Stimulated activated CD8-positive, alpha-beta memory T cell treated with anti-CD3 and anti-CD28 coated beads, Interleukin-4, amount 100 ng/mL, for 1 hour (primary cell): ENCODE measurements at places on chromosomes 4 and X.

DNA sequence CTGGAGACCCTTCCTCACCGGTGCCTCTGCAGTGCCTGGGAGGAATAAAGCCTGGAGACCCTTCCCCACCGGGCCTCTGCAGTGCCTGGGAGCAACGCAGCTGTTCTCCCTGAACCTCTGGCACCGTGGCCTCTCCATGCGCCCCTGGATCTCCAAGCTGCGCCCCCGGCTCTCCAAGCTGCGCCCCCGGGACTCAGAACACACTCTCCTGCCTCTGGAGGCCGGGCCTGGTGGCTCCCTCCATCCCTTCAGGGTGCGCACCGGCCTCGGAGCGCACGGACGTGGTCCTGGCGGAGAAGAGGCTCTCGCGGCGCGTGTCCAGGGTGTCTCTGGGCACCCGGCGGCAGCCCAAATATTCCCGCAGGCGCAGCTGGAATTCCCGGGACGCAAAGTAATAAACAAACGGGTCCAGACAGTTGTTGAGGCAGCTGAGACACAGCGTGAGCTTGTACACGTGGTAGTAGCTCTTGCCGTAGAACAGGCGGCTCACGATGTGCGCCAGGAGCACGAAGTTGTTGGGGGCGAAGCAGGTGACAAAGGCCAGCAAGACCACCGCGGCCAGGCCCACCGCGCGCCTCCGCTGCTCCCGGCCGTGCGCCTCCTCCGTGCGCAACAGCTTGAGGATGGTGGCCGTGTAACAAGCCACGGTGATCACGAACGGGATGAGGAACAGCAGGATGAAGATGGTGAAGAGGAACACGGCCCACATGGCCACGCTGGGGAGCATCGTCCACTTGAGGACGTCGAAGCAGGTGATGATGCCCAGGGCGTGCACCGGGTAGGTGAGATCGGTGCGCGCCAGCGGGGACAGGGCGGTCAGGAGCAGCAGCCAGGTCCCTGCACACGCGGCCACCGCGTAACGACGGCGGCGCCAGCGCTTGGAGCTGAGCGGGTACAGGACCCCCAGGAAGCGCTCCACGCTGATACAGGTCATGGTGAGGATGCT is 12.8 kb upstream of the ASMTL start:
- DNase-seq, result no peak

DNA sequence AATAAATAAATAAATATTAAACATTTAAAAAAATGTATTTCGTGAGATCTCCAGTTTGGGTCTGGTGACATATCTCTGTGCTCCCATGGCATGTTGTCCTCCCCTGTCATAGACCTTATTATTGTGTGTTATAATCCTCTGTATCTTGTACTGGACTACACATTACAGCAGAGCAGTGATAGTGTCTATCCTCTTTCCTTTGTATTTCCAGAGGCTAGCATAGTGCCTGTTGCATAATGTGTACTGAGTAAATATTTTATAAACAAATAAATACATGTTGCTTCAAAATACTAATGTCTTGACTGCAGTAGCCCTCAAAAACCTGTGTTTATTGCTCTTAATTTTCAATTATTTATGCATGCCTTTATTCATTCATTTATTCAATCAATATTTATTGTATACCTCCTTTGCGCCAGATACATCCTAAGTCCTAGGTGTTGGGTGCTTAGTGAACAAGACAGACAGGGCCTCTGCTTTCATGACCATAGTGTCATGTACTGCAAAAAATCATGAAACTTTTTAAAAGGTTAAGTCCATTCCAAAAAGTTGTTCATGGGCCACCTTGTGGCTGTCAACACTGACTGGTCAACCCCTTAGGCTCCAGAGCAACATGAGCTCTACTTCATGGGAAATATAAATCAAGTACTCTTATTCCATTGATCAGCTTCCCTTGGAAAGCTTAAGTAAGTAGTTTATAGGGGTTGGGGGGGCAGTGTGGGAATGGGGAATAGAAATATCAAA is 303.9 kb downstream of the IQCM start:
- DNase-seq, result no peak

GRCh38 chr4:11469650-11470437 is 41.1 kb upstream of the HS3ST1 start:
- DNase-seq, result no peak

DNA sequence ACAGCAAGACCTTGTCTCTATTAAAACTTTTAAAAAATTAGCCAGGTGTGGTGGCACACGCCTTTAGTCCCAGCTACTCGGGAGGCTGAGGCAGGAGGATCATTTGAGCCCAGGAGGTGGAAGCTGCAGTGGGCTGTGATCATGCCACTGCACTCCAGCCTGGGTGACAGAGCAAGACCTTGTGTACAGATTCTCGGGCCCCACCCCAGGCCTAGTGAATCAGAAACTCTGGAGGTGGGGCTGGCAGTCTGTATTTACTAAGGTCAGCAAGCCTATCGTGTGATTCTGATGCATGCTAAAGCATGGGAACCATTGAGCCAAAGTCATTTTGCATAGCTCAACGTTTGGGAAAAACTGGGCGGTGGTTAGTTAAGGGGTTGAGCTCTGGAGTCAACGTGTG is 3.5 kb downstream of the S100G start:
- DNase-seq, result no peak

- no peak for DNase-seq
These were observed 34.6 kb upstream of the FGFR3 start for GRCh38 chr4:1758306-1759121.

GRCh38 chrX:14013054-14013453 is 16.6 kb downstream of the GEMIN8 start:
- no peak for DNase-seq

DNA sequence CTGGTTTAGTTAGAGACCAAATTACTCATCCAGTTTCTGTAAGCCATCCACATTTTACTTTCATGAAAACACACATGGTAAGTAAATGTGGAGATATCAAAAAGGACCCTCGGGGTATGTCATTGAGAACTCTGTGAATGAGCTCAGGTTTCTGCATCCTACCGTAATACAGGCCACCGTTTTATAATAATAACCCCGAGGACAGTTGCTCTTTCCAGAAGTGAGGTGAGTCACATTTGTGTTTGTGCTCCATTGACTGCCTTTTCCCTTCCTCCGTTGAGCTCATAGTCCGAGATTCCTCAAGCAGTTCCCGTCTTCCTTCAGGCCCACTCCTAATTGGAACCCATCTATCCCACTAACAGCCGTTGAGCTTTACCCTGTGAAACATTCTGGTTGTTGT is 95.3 kb downstream of the GRID2 start:
- no peak for DNase-seq

DNA sequence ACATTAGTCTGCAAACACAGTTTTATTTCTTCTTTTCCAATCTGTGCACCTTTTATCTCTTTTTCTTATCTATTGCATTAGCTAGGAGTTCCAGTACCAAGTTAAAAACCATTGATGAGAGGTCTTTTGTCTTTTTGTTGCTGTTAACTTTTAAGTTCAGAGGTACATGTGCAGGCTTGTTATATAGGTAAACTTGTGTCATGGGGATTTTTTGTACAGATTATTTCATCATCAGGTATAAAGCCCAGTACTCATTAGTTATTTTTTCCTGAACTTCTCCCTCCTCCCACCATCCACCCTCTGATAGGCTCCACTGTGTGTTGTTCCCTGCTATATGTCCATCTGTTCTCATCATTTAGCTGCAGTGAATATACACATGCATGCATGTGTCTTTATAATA is 349.9 kb downstream of the PDHA2 start:
- DNase-seq, result no peak

DNA sequence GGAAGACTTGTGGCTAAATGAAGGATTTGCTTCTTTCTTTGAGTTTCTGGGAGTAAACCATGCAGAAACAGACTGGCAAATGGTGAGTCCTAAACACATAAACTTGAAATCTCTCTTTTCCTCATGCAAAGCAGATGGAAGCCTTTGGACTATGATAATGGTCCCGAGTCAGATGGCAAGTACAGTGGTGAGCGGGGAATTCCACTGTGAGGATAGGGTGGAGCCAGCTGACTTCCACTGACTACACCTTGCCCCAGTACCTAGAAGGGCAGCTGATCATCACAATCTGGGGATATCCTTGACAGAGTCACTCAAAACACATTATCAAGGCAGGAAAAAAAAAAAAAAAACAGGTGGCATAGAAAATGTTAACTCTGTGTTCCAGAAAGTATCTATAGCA is 34.3 kb downstream of the ENPEP start:
- no peak for DNase-seq
